SW 1271 (cell line): ENCODE measurements at places on chromosomes 16 and 17.

GRCh38 chr17:58468944-58469343 lies 19.3 kb downstream of the HSF5 start:
- DNase-seq: no peak

DNA sequence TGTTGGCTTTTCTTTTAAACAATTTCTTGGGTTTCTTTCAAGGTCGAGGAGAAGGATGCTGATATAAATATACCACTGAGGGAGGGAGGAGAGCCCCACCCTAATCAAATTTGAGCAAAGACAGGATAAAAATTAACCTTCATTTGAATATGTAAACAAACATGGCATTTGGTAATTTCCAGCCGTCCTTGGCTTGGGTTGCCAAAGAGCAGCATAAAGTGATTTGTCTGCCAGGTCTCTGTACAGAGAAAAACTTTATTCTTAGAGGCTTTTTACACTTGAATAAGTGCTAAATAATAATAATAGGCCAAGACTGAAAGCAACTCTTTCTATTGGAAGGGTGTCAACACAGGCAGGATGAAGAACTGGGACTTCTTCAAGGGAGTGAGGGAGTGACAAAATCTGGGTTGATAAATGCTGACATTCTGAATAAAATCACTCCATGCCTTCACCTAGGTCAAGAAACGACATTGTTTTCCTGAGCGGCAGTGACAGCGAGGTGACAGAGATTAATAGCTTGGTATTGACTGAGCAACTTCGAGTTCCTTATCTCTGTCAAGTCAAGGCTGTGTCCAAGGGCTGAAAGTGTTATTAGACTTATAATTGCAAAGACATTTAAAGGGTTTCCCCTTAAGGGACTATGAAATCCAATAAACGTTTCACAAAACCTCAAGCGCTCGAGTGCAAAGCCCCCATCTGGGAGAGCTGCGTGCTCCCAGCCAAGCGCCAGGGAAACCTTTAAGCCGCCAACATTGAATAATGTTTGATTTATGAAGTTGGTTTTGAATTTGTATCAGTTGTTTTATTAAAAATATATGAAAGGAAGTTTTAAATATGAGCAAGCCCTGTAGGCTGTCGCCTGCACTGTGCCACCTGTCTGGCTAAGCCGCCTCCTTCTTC lies 269.5 kb upstream of the N4BP1 start:
- no peak for DNase-seq

DNA sequence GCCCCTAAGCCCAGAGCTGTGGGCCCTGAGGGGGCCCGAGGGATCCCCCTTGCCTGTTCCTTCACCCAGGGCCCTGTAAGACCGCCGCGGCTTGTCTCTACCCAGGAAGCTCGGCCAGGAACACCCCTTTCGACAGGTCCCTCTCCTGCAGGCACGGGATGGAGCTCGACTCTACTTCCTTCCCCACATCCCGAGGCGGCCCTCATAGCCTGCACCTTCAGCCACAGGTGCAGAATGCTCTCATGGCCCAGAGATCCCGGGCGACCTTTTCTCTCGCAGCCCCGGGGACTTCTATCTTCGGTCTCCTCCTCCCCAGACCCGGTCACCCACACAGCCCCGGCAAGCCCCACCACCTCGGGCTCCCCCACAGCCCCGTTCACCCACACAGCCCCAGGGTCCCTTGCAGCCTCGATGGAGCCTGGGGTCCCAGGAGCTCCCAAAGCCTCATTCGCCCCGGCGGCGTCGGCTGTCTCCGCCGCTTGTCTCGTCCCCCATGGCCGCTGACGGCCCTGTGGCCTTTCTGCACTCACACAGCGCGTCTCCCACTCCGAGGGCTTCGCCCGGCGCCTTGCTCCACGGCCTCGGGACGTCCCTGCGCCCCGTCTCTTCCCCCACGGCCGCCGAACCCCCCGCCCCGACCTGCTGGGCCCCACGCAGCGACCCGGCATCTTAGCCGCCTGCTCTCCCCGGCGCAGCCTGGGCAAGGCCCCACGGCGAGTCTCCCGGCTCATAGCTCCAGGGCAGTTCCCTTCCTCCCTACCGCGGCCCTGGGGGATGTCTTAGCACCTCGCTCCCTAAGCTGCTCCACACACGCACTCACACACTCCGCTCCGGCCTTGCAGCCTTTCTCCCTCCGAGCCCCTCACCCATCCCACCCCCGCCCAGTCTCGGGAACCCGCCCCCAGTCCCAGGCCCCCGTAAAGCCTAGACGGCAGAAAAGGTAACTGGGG lies 650 bp downstream of the KIAA0753 start:
- DNase-seq: no peak

DNA sequence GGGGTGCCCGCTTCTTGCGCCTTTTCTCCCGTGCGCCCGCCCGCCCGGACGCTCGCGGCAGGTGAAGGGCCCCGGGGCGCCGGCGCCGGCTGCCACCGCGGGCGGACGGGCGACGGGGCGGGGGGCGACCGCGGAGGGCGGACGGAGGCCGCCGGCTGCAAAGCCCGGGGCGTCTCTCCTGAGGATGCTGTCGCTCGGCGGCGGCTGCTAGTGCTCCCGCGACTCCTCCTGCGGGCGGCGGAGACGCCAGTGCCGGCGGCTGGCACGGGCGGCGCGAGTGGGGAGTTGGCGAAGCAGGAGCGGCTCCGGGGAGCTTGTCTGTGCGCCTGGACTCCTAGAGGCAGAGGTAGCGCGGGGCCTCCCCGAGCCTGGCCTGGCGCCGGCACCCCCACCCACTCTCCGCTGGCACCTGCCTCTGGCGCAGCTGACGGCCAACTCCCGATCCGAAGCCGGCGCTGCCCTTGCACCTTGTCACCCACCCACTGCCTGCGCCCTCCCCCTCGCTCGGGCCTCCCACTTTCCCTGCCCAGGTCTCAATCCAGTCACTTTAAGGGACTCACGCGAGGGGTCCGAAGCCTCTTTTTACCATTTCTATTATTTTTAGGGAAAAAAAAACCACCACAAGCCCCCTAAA lies at the start of gene FAM20A:
FAM20A (minus strand) TSS at position 437 of the 634 bp plus-strand sequence. CDS start 701 bp downstream, outside the sequence.
- DNase-seq: no peak

DNA sequence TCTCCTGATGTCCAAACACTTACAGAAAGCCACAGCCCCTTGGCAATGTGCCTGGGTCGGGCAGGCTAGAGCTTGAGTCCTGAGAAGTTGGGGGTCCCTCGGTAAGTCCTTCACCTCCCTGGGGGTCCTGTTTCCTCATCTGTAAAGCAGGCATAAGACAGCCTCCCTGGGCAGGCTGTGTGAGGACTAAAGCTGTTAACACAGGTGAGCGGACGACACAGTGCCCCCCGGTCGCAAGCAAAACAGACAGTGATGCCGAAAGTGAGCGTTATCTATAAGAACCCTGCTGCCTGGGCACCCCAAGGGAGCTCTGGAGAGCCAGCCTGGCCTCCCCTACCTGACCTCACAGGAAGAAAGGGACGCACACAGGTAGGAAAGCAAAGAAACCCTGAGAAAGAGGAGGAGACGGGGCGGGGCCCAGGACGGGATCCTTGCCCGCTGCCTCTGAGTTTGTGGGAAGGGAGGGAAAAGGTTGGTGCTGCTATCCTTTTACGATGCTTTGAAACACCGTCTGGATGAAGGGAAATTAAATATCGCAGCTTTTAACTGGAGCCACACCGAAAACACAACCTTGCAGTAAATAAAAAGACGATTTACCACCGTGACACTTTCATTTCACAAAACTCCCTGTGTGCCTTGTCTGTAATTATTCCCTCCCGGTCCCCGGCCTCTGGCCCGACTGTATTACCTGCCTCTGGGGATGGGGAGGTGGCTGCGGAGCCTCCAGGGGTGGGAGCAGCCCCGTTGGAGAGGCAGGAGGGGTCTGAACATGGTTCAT lies 67.1 kb downstream of the ENGASE start:
- no peak for DNase-seq

- no peak for DNase-seq
Observed at GRCh38 chr17:65556910-65557348, 4.5 kb downstream of the AXIN2 start.

DNA sequence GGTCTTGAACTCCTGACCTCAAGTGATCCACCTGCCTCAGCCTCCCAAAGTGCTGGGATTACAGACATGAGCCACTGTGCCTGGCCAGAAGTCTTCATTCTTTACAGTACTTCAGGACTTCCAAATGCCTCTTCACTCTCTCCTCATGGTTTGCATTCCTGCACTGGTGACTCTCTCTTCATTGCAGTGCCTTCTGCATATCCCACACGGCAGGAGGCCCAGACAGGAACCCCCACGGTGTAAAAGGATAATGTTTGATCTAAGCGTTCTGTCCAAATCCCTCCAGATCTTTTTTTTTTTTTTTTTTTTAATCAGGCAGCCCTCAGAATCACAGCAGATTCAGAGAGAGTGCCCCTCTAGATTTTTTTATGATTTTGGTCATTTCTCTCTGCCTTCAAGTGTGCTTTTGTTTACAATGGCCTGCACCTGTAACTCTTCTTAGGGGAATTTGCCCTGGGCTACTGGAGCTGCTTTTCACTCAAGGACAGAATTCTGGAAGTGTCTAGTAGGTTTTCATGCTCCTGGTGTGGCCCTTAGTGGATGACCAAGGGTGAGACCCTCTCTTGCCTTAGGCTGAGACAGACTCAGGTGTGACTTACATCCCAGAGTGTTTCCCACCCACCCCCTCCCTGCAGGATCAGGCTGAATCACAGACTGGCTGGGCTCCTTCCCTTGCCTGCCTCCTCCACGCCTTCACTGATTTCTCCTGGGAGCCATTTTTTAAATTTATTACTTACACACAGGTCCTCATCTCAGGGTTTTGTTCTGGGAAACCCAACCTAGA lies 19.8 kb upstream of the NF1 start:
- peak; percentile 19 for DNase-seq

- peak; percentile 64 for DNase-seq
Observed at GRCh38 chr17:58351831-58352595, at the start of gene SUPT4H1. TSS of gene SUPT4H1 (minus strand) at chr17:58352201. CDS start at chr17:58352135, 66 bp downstream.

- DNase-seq: no peak
Observed at GRCh38 chr16:31713945-31714902, 159.4 kb upstream of the ZNF267 start.

DNA sequence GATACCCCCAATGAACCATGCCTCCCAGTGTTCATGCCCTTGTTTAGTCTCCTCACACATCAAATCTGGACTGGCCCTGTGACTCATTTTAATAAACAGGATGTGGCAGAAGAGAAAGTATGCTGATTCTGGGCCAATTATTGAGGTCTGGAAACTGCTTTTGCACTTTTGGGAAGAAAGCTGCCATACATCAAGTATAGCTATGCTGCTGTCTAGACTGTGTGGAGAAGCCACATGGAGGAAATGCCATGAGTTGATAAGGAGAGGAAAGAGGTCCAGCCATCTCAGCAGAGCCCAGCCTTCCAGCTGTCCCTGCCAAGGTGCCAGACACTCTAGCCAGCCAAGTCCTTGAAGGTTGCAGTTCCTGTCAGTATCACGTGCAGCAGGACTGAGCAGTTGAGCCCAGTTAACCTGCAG lies 16.7 kb downstream of the RPRML start:
- DNase-seq: no peak

GRCh38 chr17:1629504-1630310 lies 1.1 kb upstream of the SLC43A2 start:
- peak; percentile 18 for DNase-seq

DNA sequence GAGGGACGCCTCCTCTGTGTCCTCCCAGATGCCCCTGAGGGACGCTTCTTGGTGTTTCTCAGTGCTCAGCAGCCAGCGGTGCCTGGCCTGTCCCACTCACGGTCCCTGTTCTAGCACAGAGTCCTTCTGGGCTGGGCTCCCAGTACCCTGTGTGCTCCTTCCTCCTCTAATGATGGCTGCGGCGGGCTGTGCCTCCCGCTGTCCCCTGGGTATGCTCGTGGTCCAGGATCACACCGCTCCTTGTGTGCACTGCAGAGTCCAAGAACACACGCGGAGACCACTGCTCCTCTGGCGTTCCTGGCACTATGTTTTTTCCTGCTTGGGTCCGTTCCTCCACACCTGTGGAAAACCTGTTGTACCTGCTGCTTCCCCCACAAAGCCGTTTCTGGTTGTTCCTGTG lies 15.1 kb upstream of the IRF8 start:
- no peak for DNase-seq

DNA sequence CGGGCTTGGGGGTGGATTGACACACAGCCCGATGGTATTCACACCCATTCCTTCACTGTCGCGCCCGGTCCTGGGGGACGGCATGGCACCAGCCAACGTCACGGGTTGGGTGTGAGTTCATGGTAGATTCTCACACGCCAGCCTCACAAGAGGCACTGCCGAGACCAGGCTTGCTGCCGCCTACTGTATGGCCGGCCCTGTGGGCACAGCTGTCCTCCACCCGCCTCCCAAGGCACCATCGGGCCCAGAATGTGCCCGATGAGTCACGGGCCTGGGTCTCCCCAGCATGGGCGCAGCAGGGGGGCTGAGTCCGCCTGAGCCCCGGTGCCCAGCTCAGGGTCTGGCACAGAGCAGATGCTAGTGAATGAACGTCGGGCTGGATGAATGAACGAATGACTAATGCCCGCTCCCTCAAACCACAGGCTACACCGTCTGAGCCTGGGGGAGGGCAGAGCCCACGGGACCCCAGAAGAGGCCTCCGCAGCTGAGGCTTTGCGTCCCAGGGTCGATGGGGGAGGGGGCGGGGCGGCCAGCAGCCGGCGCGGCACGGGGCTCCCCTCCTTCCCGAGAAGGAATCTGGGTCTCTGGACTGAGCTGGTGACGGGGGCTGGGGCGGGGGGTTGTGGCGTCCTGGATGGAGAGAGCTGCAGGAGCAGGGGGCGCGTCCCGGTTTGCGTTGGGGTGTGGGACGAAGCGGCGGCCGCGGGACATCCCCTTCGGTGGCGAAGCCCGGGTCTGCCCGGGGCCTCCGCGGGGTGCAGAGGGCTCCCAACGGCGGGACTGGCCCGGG lies 829 bp downstream of the PITPNM3 start:
- no peak for DNase-seq

DNA sequence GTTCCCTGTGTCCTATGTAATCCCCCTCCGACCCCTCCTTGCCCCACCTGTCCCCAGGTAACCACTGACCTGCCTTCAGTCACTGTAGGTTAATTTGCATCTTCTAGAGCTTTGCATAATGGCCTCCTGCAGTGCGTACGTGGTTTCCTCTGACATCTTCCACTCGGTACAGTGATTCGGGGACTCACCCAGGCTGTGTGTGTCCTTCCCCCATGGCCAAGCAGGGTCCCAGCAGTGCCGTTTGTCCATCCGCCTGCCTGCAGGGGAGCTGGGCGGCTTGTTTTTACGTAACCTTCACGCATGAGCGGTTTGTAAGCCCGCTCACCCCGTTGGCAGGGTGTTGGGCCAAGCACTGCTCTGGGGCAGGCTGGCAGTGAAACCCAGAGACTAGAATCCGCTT lies 7.9 kb downstream of the MAPK8IP3 start:
- no peak for DNase-seq

GRCh38 chr17:9026741-9027140 lies 5.4 kb downstream of the NTN1 start:
- DNase-seq: no peak

GRCh38 chr17:40824015-40824832 lies 1.8 kb upstream of the KRT10 start:
- DNase-seq: no peak

GRCh38 chr16:4395055-4395726 lies 21.2 kb downstream of the CORO7 start:
- DNase-seq: no peak

DNA sequence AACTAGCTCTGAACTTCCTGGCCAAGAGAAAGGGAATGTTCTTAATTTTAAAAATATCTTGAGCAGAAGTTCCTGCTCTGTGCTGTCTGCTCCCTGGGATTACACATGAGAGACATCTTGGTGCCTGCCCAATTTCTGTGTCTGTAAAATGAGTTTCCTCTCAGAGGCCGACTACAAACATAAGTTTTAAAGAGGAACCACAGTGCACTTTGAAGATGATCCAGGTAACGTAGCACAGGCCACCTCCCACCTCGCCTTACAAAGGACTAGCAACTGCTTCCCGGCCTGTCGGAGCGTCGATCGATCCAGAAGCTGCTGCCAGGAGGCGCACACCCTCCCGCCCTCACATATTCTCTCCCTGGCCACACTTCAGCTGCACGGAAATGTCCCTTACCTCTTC lies 55.0 kb upstream of the ATP2A3 start:
- DNase-seq: no peak

GRCh38 chr17:28338056-28338768 lies 2.7 kb downstream of the TNFAIP1 start:
- no peak for DNase-seq
